NK-92 treated with Interleukin-12 subunit alpha and Interleukin-12 subunit beta, amount 100 ng/mL, for 24 hours (cell line): ENCODE measurements at places on chromosomes 1 and 21.
A peak's percentile ranks its signal among the peaks of the same experiment; 100 is the strongest.

DNA sequence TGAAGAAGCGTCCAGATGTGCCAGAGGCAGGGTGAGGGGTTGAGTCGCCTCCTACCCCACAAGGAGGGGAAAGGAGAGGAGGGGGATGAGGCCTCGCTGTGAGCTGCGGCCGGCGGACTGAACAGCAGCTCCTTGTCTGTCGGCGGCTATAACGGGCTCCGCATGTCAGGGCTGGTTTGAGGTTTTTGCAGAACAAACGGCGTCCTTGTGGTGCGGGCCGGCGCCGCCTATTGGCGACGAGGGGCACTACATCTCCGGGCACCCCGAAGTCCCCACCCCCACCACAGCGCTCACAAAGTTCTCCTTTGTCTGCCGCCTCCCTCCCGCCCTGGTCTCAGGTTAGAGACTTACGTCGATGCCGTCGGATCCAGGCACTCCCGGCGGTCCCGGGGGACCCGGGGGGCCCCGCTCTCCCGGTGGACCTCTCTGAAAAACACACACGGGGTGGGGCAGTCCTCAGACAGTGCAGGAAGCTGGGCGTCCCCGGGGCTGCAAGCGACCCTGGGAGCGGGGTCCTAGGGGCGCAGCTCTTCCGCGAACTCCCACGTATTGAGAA is 1.8 kb downstream of the COL9A2 start:
- DNase-seq = peak; percentile 34

- DNase-seq = no peak
Measured at GRCh38 chr1:173409613-173410012, 67.5 kb upstream of the PRDX6 start.

GRCh38 chr1:14120895-14121294 is 420.9 kb downstream of the PRDM2 start:
- DNase-seq = no peak

DNA sequence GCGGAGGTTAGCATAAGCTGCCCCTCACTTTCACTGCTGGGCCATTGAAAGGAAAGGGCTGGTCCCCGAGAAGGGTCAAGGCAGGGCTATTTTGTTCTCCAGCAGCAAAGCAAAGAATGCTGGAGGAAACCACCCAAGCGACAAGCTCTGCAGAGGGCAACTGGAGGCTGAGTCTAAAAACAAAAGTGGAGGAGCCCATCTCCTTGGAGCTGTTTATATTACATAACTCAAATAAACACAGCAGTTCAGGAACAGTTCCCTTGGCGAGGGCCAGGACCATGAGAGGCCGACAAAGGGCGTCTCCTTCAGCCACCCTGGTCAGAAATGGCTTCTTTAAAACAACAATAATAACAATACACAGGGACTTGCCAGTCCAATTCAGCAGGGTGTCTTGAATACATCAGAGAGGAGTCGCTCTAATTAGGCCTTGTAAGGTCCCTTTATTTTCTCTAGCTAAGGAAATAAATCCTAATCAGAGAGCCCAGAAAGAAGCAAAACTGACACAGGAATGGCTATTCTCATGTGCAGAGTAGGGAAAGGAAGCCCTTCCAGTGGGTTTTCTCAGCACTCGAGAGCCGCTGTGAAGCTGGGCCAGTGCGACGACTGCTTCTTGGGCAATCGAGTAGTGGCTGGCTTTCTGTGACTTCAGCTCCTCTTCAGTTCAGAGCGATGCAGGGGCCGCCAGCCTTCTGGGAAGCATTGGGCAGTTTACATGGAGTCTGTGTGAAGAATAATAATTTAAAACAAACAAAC is 57.0 kb upstream of the TARBP1 start:
- no peak for DNase-seq

- DNase-seq = no peak
Measured at GRCh38 chr1:207898836-207899235, 12.1 kb downstream of the CD34 start.

DNA sequence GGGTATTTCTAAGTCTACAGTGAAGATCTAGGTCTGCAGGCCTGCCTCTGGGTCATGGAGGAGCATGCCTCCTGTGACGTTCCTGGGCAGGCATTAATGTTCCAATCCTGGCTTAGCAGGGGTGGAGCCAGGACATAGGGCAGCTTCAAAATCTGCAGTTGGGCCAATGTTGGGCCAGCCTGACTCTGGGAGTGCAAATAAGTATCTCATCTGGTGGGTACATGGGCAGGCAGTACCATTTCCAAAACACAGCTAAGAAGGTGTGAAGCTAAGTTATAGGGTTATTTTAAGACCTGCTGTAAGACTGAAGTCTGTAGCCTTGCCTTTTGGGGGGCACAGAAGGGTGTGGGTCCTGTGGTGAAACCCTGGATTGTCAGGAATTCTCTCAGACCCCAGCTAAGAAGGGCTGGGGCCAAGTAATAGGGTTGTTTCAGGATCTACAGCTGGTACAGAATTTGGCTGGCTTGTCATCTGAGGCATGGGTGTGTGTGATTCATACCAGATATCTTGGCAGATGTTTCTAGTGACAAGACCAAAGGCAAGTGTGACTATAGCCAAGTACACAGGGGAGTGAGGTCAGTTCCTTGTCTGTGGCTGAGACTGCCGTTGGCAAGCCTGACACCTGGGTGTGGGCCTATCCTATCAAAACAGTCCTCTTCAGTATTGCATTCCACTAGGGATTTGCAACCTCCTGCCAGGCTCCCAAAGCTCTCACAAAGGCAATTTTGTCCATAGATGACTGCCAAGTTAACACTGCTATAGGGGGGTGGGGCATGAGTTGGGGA is 468.7 kb upstream of the B3GALT2 start:
- no peak for DNase-seq

GRCh38 chr1:45335855-45336324 is 4.1 kb upstream of the TOE1 start:
- no peak for DNase-seq

GRCh38 chr1:151881479-151881878 is 27.8 kb downstream of the THEM4 start:
- DNase-seq = no peak

- no peak for DNase-seq
Measured at GRCh38 chr1:57910305-57910704, 486.4 kb upstream of the DAB1 start.
